Prostate gland (tissue), 2 donors: ENCODE measurements at places on chromosomes 1 and 21.

- no peak for DNase-seq
Observed at GRCh38 chr1:219666242-219666641, 53.3 kb upstream of the ZC3H11B start.

GRCh38 chr1:24776821-24777220 lies 31.6 kb downstream of the CLIC4 start:
- DNase-seq = no peak

- peak; percentile 86 for DNase-seq
Observed at GRCh38 chr1:247007511-247008405, at the start of gene ZNF695. Gene ZNF695, minus strand, starts transcription at chr1:247008057. Its CDS starts 149 bp downstream, at chr1:247007908.

DNA sequence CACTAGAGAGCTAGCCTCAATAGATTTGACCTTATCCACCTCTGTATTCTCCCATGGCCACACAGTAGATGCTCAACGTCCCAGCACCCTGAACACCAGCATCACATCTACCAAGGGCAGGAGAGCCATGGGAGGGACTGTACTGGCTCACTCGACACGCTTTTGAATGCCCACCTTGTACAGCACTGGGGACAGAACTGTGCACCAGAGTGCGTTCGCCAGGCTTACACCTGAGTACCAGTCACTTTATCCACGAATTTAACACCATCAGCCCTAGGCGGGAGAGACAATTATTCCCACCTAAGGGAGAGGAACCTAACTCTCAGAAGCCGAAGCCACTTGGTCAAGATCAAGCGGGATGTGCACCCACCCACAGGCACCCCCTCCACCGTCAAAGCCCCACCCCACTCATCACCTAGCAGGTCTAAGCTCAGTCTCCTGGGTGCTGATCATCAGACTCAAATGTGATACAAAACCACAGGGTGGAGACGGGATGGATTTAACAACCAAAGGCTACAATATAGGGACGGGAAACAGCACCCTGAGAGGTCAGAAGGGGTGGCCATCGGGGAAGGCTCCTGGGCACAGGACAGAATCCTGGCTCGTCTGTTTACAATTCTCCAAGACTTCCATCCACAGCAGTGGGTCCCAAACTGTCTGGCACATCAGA lies 110.5 kb downstream of the GLIS1 start:
- DNase-seq = no peak

GRCh38 chr1:68725001-68725752 lies 228.3 kb upstream of the DEPDC1 start:
- DNase-seq = no peak

DNA sequence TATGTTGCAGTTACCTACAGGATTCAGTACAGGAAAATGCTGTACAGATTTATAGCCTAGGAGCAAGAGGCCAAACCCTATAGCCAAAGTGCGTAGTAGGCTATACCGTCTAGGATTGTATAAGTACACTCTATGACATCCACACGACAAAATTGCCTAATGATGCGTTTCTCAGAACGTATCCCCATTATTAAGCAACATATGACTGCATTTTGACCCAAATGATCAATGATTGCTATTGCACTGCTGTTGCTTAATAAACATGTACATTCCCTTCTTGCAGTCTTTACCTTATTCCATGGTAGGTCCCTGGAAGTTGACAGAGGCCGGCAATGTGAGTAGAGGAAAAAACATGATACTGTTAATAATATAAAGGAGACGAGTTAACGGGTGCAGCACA lies 33.0 kb downstream of the LRRC8C start:
- DNase-seq = no peak

GRCh38 chr1:27521861-27522431 lies 32.0 kb upstream of the WASF2 start:
- DNase-seq = no peak

DNA sequence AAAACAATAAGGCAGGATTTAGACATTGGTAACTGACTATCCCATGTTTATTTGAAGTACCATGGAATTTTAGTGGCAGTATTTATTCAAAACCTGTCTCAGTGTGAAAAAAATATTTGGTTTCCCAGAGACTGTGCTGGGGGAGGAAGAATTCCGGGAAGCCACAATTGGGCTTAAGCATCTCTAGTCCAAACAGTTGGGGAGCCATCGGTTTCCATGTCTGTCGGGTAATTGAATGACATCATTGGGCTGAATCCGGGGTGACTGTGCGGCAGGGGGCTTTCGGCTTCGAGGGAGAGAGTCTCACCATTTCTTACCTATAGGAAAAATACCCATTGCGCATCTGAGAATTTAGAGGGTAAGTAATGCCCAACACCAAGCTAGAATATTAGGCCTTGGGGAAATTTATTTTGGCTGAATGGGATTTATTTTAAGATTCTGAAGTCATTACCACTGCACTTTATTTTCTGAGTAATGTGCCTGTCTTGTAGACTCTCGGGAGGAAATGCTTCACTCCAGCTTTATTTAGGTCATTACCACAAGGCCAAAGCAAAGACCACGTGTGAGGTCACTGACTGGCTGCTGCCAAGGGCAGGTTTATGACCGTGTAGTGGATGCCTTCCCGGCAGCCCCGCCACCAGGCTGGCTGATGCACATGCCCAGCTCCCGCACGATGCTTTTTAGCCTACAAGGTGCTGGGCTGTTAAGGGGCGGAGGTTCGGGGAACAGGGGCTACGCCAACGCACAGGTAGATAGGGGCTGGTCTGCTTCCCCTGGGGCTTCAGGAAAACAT lies 23.1 kb upstream of the UMODL1 start:
- DNase-seq = no peak

DNA sequence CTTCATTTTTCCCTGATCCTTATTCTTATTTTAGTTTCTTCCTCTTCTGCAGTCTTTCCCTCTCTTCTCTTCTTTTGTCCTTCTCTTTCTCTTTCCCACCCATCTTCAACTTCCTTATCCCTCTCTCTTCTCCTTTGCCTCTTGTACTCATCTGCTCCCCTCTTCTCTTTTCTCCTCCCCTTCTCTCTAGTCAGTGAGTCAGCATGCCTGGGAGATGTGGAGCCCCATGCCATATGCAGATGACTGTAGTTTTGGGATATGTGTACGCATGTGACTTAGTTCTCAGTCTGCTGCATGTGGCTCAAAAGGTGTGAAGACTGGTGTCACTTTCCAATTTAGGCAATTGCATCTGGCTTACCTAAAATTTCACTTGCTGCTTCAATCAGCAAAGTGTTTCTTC lies 10.4 kb downstream of the DNAJC6 start:
- no peak for DNase-seq

GRCh38 chr1:229147072-229147471 lies 123.8 kb upstream of the RAB4A start:
- DNase-seq = peak; percentile 22

- no peak for DNase-seq
Observed at GRCh38 chr1:51753969-51754368, 124.6 kb downstream of the NRDC start.

DNA sequence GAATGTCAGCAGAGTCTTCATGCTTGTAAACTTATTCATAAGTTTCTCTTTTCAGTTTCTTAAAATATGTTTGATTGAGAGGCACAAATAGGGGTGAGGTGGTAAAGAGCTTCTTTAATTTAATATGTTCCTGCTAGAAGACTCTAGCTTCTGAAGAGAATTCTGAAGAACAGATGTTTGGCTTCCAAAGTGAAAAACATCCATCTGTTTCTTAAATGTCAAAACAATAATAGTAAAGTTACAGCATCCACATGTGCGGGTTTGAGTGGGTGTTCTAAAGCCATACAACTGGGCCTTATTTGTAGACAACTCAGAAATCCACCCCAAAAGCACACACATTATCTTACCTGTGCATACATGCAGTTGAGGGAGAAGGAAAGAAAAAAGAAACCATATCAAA lies 144.0 kb upstream of the ADGRL4 start:
- no peak for DNase-seq

- DNase-seq = no peak
Observed at GRCh38 chr1:9211291-9211811, 23.2 kb upstream of the H6PD start.

GRCh38 chr1:154774175-154774855 lies 95.8 kb downstream of the KCNN3 start:
- DNase-seq = no peak

DNA sequence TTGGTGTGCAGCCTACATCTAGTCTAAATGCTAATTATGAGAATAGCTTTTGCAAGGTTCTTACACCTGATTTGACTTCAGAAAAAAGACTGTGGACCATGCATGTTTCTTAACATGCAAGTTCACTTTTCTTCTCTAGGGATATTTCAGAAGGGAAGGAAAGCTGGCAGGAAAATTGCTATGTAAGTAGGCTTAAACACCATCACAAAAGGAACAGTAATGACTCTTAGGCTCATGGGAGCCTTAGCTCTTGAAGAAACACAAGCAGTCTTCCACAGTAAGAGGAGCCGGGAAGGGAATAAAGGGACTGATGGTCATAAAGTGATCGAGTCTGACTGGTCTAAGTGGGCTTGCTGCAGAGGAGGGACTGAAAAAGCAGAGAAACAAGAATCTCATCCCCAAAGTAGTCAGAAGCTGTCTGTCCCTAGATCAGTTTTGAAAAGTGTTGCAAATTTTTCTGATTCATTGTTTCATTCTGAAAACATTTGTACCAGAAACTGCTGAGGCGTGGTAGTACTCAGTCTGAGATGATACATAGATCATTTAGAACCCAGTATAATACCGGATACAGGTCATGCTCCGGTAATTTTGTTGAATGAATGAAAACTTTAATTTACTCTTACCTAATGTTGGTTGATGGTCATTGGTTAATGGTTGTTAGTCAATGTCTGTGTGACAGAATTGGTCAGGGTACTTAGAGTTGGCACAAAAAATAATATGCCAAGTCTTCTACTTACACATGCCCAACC lies 40.9 kb downstream of the SMYD2 start:
- no peak for DNase-seq

DNA sequence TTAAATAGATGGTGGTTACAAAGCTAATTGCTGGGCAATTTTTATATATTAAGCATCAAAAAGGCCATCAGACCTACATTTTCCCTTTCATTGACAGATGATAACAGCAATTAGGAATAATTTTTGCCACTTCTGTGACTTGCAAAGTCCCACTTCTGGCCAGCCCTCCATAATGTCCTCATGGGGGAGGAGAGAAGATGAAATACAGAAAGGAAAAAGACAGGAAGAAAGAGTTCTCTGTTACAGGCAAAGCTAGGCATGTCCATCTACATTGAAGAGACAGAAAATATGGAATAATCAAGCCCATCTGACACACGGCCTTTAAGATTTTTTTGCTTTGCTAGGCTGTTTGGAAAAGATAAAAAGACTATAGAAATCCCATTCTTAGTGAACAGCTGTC lies 108.0 kb downstream of the ENAH start:
- DNase-seq = no peak

DNA sequence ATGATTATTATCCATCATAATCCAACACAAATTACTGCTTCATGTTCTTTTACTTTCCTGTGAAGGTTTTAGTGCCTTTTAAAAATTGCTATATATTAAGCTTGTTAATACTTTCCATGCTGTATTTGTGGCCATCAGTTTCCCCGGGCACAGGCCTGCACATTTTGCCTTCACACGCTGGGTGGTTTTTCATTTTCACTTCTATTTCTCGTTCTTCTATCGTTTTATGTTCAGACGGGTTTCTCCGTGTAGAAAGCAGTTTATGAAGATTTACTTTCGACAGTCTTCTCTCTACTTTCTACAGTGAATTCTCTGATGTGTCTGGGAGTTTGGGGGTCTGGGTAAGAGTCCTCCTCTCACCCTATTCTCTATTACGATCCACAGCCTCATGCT lies 9.5 kb downstream of the RUNX3 start:
- no peak for DNase-seq

DNA sequence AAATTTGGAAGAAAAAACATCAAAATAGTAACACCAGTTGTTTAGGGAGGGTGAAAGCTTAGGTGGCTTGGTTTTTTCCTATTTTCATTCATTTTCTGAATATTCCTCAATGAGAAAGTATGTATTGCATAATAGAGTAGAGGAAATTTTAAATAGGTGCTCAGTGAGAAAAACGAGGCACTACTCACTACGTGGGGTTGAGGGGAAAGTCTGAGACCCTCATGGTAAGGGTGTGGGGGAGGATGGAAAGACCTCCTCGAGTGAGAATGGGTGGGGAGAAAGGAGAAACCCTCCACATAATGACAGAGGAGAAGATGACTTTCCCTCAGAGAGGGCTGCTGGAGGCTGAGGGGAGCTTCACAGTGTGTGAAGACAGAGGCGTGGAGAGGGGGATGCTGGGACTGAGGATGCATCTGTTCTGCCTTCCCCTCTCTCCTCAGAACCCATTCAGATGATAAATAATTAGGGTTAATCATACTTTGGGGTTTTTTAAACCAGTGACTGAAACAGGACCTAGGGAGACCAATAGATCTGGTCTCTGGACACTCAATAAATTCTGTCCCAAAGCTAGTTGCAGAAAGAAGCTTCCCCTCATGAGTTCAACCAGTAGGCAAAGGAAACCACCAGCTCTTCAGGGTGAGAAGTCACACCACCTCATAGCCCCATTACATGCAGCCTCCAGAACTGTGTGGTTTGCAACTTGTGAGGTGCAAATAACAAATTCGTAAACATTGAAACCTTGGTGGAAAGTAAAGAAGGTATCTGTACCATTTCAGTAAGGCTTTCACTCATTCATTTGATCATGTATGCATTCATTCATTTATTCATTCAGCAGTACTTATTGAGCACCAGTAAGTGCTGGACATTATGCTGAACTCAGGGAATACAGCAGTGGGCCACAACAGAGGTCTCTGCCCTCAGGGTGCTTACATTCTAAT lies 17.1 kb downstream of the SLAMF7 start:
- no peak for DNase-seq

DNA sequence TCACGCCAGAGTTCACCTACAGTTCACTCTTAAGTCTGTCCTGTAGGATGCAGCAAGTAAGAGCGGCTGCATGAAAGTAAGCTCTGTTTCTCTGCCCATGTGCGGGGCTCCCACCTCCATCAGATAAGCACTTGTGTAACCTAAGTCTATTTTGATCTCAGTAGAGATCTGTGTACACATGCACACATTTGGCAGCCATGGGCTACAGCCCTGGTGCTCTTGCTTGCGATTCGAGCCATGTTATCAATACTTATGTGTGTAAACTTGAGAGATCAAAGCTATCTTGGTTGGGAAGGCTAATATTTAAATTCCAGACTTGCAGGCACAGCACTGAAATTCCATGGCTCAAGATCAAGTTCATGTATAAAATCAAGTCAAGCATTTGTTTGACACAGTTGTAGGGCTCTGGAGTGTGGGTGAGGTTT lies 244.7 kb upstream of the FGGY start:
- peak; percentile 76 for DNase-seq

DNA sequence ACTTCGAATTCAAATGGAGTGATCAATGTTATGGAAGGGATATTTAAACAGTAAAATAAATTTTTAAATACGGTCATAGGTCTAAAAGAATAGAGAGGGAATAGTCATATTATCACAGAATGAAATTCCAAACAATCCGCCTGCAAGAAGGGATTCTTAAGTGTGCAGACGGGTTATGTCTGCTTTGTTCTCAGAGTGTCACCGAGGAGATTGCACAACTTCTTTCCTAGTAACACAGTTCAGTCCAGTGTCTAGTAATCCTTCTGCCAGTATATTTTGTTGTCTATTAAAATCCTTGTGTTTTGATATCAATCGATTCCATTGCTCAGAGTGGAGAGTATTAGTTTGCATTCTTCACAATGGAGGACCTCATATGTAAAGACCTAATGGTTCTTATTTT lies 48.4 kb downstream of the LRRC53 start:
- DNase-seq = no peak
